Fibroblast of lung (primary cell): ENCODE measurements at places on chromosomes 4 and X. TPM values are rescaled to one million over a fixed set of nuclear protein-coding genes. Genes with fewer than 3 reads are reported as not detected.

The DDX3X gene
- total RNA-seq: 177 and 216 TPM in 2 replicates

- H3K4me1 ChIP-seq: no peaks in the 10 kb centered on the region
- DNase-seq: no peak
- no peak overlapping the region for H3K27ac ChIP-seq
- H3K36me3 ChIP-seq: no peaks in the 10 kb centered on the region
These were observed 8.1 kb upstream of the MRPL1 start for GRCh38 chr4:77854431-77855111.

The FSTL5 gene
- 0.33 TPM in 1 of 2 replicates, not detected in the other for total RNA-seq

The NDNF gene
- 6.4 and 10.0 TPM in 2 replicates for total RNA-seq
